ENCODE measurements at places on chromosomes 12 and 14.

DNA sequence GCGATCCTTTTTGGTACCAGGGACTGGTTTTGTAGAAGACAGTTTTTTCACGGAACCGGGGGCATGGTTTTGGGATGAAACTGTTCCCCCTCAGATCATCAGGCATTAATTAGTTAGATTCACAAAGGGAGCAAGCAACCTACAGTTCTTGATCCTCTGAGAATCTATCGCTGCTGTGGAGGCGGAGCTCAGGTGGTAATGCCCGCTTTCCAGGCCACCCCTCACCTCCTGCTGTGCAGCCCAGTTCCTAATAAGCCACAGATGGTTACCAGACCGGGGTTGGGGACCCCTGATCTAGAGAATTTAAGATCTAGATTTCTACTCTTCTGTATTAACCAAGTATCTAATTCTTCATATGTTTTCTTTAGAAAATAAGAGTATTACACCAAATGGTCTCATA, 4.8 kb downstream of the ARHGAP5 start:
- DNase-seq: no peak

DNA sequence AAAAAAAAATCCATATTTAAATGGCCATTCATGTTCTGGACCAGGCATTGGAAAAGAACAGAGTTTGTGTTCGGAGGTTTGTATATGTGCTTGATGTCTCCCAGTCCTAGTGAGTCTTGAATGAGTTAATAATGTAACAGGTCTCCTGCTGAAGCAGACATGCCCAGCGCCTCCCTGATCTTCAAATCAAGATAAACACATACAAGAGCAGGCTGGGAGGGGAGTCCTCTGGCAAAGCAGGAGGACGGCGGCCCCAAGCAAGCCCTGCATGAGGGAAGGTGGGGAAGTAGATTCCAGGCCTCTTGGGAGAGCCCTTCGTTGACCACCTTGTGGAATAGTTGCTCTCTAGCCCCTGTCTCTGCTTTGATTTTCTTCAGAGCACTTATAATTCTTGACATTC, 156.3 kb downstream of the ZFP36L1 start:
- DNase-seq: no peak

DNA sequence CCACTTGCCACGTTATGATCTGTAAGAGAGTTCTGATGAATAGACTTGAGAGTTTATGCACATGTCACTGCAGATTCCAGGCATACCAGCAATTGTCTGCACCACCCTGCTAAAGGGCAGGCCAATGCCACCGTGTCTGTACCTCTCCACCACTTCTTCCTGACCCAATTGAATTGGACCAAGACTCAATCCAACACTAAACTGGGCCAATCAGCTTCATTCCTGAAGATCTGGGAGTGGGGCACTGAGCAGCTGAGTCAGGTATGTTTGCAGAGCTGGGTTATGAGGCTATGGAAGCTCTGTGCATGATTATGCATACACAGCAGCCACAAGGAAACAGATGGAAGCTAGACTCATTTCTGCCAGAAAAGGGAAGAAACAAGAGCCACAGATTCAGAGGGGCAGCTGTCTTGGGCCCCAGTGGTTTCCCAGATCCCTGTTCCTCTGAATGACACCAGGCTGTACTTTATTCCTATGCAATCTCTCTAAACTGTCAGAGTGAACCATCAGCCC, 28.0 kb downstream of the DAO start:
- no peak for DNase-seq

GRCh38 chr14:104094056-104094708, 8.7 kb downstream of the ASPG start:
- no peak for DNase-seq

DNA sequence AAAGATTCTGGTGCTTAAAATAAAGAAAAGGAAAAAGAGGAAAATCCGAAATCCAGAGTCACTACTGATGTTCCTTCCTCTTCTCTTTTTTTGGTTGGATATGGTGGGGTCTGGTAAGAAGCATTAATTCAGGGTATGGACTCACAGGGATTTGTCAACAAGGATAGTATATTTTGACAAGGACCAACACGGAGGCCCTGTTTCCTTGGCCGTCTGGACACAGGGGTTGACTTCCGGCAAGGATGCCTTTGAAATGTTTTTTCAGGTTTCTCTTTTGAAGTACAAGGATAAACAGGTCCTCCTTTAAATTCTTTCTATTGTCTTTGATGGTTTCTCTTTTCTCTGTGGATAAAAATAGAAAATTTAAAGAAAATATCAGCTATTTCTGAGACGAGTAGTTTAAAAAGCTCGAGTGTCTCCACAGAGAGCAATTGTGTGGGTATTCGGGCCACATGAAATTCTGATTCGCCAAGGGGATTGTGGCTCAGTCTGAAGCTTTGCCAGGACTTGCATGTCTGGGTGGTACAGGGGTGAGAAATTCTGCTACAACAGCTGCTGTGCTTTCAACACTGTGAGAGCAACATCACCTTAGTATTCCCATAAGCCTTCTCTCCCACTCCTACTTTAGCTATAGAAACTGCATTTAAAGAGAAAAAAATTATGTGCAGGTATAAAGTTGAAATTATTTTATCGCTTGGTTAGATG, 88.5 kb upstream of the CSRP2 start:
- DNase-seq: no peak

DNA sequence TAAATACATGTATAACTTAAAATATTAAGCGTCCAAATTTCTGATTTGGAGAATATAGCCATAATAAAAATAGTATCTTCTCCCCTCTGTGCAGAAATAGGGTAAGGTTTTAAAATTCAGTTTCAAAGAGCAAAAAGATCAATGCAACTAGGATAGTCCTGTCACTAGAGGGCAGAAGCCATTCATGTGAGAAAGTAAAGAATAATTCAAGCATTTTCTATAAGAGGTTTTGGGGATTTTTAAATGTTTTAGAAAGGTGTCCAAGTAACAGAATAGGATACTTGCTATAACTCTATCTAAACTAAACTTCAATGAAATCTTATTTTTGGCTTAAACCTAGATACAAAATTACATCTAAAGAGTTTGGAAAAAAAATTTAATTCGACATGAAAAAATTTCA, 50.3 kb downstream of the ADAMTS20 start:
- DNase-seq: no peak

- no peak for DNase-seq
These were observed 32.8 kb downstream of the CCER1 start for GRCh38 chr12:90922145-90922627.

GRCh38 chr14:56378046-56378445, 201.6 kb upstream of the TMEM260 start:
- no peak for DNase-seq

DNA sequence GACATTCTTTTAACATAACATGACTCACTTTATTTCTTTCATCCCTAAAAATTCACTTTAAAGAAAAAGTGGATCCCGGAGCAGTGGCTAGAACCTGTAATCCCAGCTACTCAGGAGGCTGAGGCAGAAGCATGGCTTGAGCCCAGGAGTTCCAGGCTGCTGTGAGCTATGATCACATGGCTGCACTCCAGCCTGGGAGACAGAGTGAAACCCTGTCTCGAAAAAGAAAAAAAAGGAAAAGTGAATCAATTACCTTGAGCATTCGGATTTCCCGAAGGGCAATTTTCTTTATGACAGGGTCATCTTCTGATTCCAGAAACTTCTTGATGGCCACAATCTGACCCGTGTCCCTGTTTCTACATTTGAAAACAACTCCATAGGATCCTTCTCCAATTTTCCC, 1.2 kb downstream of the CDKL1 start:
- no peak for DNase-seq

- DNase-seq: no peak
These were observed 28.5 kb upstream of the MYBPC1 start for GRCh38 chr12:101566318-101566717.

DNA sequence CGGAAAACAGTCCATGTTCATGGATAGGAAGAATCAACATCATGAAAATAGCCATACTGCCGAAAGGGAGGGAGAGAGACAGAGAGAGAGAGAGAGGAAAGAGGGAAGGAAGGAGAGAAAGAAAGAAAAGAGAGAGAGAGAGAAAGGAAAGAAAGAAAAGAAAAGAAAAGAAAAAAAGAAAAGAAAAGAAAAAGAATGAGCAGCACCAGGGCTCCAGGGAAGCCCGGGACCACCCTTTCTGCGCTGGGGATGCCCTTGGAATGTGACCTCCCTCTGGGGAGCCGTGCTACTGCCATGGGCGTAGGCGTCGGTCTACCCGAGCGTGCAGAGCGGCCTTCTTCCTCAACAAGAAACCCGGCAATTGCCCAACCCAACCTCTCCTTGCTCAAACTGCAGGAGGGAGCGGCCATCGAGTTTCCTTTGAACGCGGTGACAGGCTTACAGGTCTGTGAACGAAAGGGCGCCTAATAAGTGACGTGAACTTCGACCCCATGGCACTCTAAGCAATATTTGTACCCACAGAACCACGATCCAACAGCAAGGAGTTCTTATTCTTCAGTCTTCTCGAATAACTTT, 16.9 kb downstream of the OR6S1 start:
- no peak for DNase-seq

DNA sequence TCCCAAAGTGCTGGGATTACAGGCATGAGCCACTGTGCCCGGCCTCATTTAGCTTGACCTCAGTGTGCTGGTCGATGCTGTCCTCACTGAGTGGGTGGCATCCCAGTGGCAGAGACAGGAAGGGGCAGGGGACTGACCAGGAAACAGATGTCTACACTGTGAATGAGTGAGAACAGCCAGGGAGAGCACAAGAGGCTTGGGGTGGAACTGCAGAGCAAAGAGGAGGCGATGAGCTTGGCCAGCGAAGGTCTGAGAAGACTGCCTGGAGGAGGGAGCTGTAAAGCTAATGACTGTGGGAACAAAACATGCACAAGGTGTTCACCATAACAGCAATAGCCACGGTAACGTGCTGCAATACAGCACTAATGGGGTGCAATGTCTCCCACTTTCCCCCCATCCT, 57.2 kb upstream of the BEGAIN start:
- DNase-seq: no peak

DNA sequence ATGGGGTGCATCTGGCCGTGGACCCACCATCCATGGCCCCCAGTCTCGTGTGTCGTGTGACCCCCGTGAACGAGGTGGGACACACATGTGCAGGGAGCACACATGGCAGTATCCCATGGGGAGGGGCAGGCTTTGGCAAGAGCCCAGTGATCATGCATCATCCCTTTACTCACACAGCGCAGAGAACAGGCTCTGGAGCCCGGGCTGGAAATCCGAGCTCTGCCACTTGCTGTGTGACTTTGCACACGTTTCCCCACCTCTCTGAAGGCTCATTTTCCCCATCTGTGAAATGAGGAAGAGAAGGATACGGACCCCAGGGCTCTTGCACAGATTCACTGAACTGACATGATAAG, 119.9 kb downstream of the PHETA1 start:
- DNase-seq: no peak

DNA sequence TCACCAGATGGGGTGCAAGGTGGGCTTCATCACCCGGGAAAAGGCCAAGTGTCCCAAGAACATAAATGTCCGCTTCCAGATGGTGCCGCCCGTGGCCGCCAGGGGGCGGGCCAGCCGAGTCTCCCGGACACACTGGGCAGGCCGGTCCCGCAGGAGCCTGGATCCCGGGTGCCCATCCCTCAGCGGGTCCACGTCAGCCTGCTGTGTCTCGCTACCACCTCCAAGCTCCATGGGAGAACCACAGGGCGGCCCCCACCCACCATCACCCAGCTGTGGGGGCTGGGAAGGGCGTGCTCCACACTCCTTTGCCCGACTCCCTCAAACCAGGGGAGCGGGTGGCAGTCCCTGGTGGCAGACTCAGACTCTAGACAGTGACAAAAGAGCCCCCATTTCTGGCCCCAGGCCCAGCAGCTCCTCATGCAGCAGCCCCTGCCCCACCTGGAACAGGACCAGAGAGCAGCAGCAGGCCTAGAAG, 22.0 kb upstream of the NUDT14 start:
- DNase-seq: peak; percentile 52

DNA sequence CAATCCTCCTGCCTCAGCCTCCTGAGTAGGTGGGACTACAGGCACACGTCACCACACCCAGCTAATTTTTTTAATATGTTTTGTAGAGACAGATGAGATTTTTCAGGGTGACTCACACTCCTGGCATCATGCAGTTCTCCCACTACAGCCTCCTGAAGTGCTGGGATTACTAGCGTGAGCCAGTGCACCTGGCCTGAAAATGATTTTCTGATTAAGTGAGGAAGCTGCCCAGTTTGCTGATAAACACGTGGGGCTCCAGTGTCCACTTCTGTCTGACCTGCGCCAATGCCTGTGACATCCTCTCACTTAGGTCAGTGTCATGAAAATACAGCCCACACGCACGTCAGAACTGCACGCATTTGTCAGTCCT, 37.0 kb upstream of the SFSWAP start:
- no peak for DNase-seq

GRCh38 chr14:85572845-85573244, 42.9 kb downstream of the FLRT2 start:
- no peak for DNase-seq

DNA sequence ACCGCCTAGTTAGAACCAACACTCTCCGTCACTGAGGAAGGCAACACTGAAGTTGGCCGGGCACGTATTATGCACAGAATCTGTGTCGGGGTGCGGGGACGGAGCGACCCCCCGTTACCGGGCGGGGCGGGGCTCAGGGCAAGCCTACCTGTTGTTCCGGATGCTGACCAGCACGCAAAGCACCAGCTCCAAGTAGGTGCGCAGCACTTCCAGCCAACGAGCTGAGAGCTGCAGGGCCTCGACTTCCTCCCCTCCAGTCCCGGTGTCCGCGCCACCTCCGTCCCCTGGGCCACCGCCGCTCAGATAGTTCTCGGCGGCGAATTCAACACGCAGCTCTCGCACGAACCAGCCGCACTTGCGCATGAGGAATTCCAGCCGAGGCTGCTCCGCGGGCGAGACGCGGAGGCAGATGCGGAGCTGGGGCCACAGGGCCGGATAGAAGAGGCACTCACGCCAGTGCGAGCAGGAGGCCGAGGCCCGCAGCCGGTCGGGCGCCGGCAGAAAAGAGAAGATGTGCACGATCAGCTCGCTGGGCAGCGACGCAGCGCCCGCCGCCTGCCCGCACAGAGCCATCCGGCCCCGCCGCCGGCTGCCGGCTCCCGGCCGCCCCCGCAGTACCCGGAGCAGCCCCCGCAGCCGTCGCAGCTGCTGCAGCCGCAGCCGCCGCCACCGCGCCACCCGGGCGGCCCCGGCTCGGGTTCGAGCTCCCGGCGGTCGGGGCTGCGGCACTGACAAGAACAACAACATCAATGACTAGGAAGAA, 636 bp downstream of the FBXO33 start:
- DNase-seq: peak; percentile 6

DNA sequence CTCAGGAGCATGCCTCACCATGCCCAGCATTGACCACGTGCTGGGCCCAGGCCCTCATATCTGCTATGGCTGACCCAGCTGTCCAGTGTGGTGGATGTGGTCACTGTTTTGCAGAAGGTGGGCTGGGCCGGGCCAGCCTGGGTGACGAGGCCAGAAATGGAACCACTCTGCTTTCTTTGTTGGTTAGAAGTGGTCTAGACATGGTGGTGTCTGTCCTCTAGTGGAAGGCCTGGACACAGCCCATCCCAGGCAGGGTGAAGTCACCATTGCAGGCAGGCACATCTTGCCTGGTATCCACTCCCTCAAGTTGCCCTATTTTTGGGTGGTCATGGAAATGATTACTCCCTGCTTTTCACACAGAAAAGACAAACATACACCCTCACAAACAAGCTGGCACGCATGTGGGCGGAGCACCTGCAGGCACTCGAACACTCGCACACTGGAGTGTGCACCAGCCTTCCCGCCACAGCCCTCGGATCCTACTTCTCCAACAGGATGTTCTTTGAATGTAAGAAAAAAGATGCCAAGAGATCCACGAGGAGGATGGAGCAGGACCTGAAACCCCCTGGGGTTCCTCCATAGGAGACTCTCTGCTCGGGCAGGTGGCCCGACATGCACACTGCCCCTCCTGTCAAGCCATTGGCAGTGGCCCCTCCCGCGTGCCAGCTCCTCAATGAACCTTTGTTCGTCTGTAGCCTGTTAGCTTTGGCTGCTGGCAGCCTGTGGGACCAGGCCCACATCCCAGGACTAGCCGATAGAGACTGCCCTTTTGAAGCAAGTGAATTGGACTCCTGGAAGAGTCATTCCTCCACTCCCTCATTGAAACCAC, 38.4 kb downstream of the MLXIP start:
- no peak for DNase-seq

All from stimulated activated CD4-positive, alpha-beta T cell treated with anti-CD3 and anti-CD28 coated beads, Interleukin-15, amount 100 ng/mL, for 1 hour (primary cell).